ENCODE measurements at places on chromosomes 12 and 14.

DNA sequence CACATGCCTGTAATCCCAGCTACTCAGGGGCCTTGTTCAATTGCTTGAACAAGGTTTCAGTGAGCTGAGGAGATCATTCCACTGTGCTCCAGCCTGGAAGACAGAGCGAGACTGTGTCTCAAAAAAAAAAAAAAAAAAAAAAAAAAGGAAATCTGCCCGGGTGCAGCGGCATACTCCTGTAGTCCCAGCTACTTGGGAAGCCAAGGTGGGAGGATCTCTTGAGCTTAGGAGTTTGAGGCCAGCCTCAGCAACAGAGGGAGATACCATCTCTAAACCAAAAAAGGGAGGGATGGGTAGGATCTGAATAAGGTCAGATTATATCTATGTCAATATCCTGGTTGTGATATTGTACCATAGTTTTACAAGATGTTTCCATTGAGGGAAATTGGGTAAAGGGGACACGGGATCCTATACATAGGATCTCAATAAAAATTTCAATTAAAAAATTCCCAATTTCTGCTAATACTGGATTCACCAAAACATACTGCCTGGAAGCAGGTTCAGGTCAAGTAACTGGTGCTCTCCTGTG, 76.4 kb downstream of the BORCS5 start:
- DNase-seq = no peak

GRCh38 chr14:103624860-103625259, 4.2 kb upstream of the KLC1 start:
- no peak for DNase-seq

DNA sequence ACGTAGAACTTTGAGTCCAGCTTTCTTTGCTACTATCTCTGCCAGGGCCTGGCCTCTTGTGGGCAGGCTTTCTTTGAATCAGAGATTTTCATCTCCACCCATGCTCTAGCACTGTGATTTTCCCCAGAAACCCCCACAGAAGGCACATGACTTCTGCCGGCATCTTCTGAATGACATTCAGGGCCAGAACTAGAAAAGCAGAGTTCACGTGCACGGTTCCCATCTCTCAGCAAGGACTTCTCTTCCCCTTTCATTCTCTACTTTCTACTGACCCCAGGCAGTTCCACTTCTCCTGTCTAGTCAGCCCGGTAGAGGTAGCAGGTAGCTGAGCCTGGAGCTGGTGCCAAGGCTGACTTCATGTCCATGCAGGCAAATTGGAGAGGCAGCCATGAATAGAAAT, 26.9 kb downstream of the BATF start:
- no peak for DNase-seq

DNA sequence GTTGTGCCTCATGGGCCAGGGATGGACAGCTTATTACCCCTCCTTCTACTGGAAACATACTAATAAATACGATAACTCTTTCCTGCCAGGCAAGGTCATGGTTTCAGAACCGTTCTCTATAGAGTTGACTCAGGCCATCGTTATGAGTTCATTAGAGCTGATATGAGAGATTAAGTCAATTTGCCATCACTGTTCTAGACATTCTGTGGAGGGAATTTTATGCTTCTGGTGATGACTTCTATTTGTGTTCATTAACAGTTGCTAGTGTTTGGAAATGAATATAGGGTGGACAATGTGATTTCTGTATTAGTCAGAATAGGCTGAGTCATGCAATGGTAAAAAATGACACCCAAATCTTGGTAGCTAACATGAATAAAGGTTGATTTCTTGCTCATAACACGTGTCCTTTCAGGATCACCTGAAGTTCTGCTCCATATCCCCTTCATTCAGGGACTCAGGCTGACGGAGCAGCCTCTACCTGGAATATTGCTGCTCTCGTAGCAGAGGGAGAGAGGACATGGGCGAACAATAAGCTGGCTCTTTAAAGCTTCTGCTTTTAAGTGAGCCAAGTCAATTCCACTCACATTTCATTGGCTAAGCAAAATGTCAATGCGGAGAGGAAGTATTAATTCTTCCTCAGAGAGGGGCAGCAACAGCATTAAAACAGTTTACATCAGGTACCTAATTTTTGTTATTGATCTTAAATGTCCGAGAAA, 18.5 kb upstream of the TBPL2 start:
- no peak for DNase-seq

- DNase-seq = no peak
Observed at GRCh38 chr12:82964446-82964845, 277.7 kb downstream of the TMTC2 start.

GRCh38 chr12:127241072-127241817, 1025.7 kb upstream of the TMEM132C start:
- DNase-seq = no peak

GRCh38 chr14:105107781-105108515, 42.7 kb upstream of the GPR132 start:
- DNase-seq = no peak

- DNase-seq = no peak
Observed at GRCh38 chr12:111066744-111067437, 146.5 kb upstream of the MYL2 start.
